ENCODE measurements at places on chromosomes 2 and 18.

GRCh38 chr2:206098471-206098870 is 12.5 kb upstream of the INO80D start:
- DNase-seq, result no peak

GRCh38 chr2:234187646-234188174 is 137.2 kb downstream of the SPP2 start:
- no peak for DNase-seq

GRCh38 chr2:230176996-230177395 is 42.8 kb downstream of the SP110 start:
- DNase-seq, result no peak

GRCh38 chr2:70966681-70967080 is 11.7 kb upstream of the ANKRD53 start:
- DNase-seq, result no peak

DNA sequence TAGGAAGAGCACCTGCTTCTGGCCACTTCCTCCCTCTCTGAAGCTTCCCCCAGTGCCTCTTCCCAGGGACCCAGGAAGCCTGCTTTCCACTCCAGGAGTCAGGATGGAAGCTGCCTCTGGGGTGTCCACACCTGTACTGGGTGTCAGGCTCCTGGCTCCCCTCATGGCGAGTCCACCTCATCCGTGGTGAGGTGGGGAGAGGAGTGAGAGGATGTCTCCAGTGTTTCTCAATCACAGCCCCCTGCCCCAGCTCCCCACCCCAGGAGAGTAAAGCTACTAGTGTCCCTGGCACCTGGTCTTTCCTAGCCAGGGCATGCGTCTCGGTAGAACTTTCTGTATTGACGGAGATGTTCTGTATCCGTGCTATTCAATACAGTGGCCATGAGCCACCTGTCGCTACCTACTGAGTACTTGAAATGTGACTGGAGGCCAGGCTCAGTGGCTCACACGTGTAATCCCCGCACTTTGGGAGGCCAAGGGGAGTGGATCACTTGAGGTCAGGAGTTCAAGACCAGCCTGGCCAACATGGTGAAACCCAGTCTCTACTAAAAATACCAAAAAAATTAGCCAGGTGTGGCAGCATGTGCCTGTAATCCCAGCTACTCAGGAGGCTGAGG is 171.2 kb upstream of the HAAO start:
- no peak for DNase-seq

DNA sequence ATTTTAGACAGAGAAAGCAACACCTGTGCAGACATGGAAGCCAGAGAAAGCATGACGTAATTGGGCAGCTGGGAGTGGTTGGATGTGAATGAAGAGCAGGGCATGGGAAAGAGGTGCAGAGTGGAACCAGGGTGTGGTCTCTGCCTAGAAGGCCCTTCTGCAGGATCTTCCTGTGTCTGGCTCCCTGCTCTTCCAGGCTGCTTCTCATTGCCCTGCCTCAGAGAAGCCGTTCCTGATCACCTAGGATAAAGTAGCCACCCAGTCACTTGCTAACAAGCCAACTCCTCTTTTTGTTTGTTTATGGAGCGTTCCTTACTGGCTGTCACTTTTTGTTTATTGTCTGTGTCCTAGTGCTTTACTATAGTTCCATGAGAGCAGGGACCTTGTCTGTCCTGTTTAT is 28.5 kb downstream of the GALNT1 start:
- DNase-seq, result no peak

- DNase-seq, result no peak
These were observed 20.3 kb downstream of the SNRPD1 start for GRCh38 chr18:21632393-21632792.

- no peak for DNase-seq
These were observed 138.1 kb downstream of the SETBP1 start for GRCh38 chr18:44818668-44819403.
